ENCODE measurements at places on chromosomes 5 and 9.
A peak's percentile ranks its signal among the peaks of the same experiment; 100 is the strongest.

DNA sequence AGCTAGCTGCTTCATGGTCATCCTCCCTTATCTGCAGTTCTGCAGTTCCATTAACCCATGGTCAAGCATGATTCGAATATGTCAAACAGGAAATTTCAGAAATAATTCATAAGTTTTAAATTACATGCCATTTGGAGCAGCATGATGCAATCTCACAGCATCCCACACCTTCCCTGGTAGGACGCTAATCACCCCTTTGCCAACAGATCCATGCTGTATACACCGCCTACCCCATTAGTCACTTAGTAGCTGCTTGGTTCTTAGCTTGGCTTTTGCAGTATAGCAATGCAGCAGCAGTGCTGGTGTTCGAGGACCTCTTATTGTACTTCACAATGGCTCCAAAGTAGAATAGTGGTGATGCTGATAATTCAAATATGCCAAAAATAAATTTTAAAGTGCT is 739.7 kb upstream of the CDH9 start:
- no peak for DNase-seq

DNA sequence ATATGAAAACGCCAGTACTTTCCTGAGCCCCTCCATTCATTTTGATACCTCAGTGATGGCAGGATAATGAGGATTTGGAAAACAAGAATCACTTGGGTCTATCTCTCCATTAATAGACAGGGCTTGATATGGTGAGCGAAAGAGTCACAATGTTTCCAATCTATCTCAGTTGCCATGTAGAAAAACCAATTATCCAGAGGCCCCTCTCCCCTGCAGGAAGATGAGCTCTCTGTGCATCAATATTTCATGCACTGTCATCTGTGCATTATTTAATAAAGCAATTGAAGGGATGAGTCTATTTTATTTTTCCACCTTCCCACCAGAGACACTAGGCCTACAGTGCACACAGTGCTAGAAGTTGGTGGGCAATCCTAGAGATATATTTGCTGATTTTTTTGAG is 326.9 kb downstream of the SPOCK1 start:
- DNase-seq: no peak

- DNase-seq: no peak
Observed at GRCh38 chr5:23221831-23222230, 285.6 kb upstream of the PRDM9 start.

DNA sequence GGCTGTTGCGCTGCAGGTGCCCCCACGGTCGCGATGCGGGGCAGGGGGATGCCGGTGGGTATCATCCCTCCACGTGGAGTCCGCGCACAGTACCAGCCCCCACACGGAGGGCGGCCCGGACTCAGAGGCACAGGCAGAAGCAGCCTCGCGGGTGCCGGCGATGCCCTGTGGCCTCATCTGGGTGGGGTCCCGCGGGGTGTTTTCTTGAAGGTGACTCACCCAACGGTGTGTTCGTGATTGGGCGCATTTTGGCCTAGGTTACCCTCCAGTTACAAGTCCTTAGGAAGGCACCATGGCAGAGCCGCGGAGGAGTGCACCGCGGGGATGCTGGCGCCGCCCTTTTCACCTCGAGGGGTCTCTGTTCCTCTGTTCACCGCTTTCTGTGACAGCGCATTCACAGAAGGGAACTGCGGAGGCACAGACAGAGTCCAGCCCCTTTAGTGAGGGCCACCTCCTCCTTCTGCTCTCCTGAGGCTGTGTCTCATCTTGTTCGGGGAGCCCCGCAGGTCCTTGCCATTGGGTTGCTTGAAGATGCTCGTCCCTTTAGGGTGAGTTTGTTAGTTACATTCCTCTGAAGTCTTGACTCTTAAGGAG is 21.6 kb upstream of the EXOC3 start:
- no peak for DNase-seq

DNA sequence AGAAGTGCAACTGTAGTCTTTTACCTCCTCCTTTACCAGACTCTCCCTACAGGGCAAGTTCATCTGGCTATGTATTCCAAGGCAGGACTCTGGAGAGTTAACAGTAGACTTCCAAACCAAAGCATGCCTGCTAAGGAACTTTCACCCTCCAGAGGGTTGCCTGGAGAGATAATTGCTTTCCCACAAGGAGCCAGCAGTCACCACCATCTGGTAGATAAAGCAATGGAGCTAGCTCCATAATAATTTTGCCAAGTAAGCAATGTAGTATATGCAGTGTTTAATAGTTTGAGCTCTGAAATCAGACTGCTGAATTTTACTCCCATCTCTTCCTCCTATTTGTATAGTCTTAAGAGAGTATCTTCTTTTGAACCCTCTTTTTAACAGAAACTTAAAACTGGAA is 566.8 kb upstream of the PTGER4 start:
- DNase-seq: no peak

- no peak for DNase-seq
Observed at GRCh38 chr5:21071421-21071820, 1083.4 kb upstream of the CDH18 start.

- no peak for DNase-seq
Observed at GRCh38 chr5:32346869-32347268, 34.1 kb upstream of the MTMR12 start.

GRCh38 chr9:125757834-125758233 is 10.7 kb downstream of the PBX3 start:
- DNase-seq: no peak

- DNase-seq: no peak
Observed at GRCh38 chr5:42483472-42484154, 60.4 kb downstream of the GHR start.

- peak; percentile 65 for DNase-seq
Observed at GRCh38 chr5:164048359-164048926, 543.0 kb downstream of the MAT2B start.

DNA sequence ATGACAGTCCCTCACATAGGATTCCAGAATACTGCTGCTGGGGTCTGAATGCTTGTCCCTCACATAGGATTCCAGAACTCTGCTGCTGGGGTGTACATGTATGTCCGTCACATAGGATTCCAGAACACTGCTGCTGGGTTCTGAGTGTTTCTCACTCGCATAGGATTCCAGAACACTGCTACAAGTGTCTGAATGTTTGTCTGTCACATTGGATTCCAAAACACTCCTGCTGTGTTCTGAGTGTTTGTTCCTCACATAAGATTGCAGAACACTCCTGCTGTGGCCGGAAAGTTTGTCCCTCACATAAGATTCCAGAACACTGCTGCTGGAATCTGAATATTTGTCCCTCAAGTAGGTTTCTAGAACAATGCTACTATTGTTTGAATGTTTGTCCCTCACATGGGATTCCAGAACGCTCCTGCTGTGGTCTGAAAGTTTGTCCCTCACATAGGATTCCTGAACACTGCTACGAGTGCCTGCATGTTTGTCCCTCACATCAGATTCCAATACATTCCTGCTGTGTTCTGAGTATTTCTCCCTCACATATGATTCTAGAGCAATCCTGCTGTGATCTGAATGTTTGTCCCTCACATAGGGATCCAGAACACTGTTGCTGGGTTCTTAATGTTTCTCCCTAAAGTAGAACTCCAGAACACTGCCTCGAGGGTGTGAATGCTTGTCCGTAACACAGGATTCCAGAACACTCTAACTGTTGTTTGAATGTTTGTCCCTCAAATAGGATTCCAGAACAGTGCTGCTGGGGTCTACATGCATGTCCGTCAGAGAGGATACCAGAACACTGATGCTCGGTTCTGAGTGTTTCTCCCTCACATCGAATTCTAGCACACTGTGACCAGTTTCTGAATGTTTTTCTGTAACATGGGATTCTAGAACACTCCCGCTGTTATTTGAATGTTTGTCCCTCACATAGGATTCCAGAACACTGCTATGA is 200.4 kb downstream of the FOXD4L6 start:
- DNase-seq: no peak

DNA sequence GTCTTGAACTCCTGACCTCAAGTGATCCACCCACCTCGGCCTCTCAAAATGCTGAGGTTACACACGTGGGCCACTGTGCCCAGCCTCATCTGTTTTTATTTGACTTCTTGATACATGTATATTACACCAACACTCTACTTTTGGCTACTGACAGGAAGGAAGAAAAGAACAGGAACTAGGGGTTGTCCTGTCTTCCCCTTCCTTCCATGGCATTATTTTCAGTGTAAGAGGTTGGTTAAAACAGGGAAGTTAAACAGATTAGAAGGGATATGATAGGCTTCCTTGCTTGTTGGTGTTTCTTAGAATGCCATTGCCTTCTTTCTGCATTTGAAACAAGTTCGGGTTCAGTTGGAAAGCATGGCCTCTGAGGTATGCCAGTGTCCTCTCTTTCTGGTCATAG is 312.8 kb downstream of the NDUFS4 start:
- DNase-seq: no peak

- no peak for DNase-seq
Observed at GRCh38 chr9:136127313-136127712, 8.6 kb upstream of the TMEM250 start.

- no peak for DNase-seq
Observed at GRCh38 chr5:82142928-82143577, 135.1 kb downstream of the RPS23 start.

DNA sequence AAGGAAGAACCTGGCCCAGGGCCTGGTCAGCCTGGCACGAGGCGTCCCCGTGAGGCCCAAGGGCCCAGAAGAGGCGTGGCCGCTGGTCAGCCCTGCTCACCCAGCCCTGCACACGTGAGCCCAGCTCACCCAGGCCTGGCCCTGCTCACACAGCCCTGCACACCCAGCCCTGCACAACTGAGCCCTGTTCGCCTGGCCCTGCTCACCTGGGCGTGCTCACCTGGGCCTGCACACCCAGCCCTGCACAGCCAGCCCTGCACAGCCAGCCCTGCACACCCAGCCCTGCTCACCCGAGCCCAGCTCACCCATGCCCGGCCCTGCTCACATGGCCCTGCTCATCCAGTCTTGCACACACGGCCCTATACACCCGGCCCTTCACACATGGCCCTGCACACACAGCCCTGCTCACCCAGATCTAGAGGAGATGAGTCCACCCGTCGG is 2.1 kb downstream of the ZDHHC11 start:
- DNase-seq: no peak

DNA sequence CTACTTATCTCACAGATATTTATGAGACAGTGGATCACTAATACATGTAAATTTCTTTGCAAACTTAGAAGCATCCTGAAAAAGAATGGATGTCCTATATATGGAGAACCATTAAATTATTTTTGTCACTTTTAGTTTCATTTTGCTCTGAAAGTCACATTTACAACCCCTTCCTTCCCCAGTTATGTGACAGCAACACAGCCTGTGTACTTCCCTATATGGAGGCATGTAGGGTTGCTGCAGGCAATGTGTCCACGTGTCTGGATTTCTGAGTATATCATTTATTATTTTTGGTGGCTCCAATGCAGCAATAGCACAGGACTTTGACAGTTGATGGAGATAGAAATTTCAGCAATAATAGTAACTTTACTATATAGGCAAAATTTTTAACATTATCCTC is 156.4 kb downstream of the ST8SIA4 start:
- DNase-seq: no peak

GRCh38 chr5:64827703-64828102 is 59.0 kb downstream of the CWC27 start:
- no peak for DNase-seq

DNA sequence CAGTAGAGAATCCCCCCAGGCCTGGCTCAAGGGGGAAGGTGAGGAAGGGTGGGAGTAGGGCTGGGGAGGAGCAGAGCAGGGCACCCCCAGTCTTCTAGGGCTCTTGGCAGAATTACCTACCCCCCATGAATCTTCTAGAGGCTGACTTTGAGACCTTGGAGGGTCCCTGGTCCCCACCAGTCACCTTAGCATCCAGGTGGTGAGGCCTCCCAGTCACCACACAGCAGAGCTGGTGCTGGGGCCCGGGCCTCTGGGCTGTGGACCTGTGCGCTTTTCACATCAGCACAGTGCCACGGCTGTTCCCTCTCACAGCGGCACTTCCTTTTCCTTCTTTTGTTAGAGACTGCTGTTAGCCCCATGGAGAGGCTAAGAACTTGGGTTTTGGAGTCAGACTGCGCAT is 148.6 kb upstream of the PITX1 start:
- no peak for DNase-seq

DNA sequence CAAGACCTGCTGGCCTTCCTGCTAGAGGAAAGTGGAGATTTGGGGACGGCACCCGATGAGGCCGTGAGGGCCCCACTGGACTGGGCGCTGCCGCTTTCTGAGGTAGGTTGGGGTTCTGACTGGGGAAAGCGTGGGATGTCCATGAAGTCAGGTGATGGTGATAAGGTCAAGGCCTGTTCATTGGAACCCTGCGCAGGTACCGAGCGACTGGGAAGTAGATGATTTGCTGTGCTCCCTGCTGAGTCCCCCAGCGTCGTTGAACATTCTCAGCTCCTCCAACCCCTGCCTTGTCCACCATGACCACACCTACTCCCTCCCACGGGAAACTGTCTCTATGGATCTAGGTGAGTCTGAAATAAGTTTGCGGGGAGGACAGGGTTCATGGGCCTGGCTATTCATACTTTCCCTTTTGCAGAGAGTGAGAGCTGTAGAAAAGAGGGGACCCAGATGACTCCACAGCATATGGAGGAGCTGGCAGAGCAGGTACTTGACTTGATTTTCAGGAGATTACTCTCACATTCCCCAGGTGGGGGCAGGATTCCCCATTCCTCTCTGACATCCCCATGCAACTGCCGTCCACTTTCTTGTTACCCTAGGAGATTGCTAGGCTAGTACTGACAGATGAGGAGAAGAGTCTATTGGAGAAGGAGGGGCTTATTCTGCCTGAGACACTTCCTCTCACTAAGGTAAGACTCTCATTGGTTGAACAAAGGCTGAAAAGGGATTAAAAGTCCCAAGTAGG is 505 bp downstream of the CREB3 start:
- no peak for DNase-seq

GRCh38 chr5:137560420-137560819 is 61.3 kb upstream of the SPOCK1 start:
- no peak for DNase-seq

- DNase-seq: no peak
Observed at GRCh38 chr9:127135056-127135745, 12.8 kb upstream of the ANGPTL2 start.

- DNase-seq: no peak
Observed at GRCh38 chr9:91720751-91721705, 229.0 kb downstream of the ROR2 start.

GRCh38 chr5:142074006-142074405 is 34.6 kb upstream of the NDFIP1 start:
- DNase-seq: no peak

- DNase-seq: no peak
Observed at GRCh38 chr5:172587061-172587405, 54.0 kb upstream of the NEURL1B start.

DNA sequence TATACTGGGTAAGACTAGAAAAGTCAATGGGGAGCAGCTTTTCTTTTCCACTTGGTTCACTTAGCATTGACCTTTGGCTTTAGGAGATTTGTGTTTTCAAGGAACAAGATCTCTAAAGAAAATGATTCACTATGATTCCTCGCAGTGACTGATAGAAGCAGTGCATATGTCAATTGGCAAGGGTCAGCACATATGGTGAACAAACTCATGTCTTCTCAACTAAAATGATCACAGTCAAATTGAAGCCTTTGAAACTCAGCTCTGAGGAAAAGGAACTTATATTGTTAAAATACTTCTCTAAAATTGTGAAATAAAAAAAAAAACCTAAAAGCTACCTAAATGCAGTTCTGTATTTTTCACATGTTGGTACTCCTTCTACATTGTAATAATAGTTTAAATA is 43.2 kb upstream of the IL7R start:
- DNase-seq: no peak
